ENCODE measurements at places on chromosomes 2 and 18.

DNA sequence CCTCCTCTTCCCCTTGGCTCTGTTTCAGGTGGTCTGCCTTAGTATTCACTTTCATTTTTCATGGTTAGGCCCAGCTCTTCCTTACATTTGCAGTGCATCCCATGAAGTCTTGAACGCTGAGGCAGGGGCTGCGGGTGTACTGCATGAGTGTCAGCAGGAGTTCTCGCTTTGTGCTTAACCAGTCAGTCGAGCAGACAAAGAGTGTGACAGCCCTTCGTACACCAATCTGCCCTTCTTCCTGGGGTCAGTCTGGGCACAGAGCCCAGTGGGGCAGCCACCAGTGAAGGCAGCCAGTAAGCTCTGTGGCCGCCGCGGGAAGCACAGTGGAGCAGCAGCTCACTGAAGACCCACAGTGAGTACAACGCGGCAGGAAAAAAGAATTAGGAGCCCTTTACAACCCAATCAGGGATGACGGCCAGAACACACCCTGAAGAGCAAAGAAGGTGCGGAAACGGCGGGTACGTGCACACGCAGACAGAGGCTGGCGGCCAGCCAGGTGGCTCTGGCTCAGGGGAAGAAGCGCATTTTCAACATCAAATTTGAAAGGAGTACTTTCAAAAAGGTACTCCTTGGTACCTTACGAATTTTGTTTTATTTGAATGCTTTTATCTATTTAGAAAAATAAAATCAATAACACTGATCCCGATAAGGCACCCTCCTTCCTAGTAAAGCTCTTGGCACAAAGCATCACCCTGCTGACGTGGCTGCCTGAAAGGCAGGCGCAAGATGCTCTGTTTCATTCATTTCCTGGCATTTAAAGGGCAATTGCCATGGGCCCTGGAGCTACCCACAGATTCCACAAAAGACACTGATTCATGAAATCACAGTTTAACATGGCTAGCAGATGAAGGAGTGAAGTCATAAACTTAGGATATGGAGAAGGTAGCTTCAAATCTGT, 47.0 kb upstream of the SEMA4C start:
- DNase-seq, result no peak

GRCh38 chr2:231490801-231491200, 26.5 kb upstream of the NCL start:
- no peak for DNase-seq

DNA sequence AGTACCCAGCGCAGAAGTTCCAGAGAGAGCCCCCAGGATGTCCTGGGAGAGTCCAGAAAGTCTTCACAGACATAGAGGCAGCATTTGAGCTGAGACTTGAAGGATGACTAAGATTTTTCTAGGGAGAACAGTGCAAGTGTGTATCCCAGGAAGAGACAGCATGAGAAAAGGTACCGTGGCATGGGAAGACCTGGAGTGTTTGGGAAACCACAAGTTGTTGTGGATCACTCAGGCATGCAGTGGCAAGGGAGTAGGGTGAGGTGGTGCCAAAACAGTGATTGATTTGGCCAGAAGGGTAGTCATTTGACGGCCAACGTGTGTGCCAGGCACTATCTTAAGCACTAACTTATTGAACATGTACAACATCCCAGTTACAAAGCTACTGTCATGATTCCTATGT, 24.5 kb upstream of the KCNK3 start:
- no peak for DNase-seq

DNA sequence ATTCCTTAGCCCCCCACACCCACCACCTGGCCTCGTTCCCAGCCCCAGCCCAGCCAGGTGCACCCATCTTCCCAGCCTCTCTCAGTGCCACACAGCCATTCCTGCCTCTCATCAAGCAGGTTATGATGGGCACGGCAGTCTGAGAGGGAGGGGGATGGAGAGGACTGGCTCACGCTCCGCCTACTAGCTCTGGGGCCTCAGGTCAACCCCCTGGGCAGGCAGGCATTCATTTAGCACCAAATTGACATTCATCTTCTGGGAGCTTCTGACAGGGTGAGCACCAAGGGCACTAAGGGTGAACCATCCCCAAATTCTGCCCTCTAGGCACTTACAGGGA, 66.2 kb upstream of the FOSL2 start:
- no peak for DNase-seq

- DNase-seq, result no peak
Measured at GRCh38 chr18:27728659-27729058, 448.3 kb downstream of the CDH2 start.

DNA sequence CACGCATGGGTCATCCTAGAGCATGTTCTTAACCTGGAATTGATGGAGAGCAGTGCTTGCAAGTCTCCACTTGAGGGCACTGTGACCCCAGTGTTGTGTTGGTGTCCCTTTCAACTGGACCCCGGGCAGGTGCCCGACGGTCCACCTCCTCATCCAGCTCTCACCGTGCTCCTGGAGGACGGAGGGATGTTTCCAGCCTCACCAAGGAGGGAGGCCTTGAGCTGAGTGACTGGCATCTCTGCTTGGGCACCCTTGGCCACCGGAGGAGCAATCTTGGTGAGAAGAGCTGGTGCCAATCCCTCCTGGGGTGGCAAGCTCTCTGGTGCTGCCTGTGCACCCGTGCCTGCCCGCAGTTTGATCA, 45.4 kb upstream of the ASB18 start:
- DNase-seq, result peak; percentile 0

DNA sequence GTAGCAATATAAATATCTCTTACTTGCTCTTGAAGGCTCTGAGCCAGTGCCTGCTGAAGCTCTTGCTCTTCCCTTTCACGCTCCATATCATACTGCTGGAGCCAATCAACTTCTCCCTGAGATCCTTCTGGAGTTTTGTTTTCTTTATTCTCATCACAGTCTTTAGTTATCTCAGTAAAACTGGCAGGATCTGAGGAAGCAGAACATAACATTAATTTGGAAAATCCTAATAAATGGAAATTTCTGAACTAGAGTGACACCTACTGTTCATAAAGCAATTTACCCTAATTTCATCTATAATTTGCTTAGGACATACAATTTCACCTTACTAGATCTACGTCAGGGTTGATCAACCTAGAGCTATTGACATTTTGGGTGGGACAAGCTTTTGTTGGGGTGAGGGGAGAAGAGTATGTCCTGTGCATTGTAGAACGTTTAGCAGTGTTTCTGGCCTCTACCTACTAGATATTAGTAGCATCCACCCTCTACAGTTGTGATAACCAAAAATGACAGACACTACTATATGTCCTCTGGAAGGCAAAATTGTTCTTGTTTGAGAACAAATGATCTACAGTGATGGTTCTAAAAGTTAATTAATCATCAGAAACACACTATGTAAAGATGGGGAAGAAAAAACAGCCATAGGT, 47.2 kb downstream of the VIL1 start:
- no peak for DNase-seq

GRCh38 chr2:59884166-59884565, 669.3 kb downstream of the BCL11A start:
- no peak for DNase-seq

DNA sequence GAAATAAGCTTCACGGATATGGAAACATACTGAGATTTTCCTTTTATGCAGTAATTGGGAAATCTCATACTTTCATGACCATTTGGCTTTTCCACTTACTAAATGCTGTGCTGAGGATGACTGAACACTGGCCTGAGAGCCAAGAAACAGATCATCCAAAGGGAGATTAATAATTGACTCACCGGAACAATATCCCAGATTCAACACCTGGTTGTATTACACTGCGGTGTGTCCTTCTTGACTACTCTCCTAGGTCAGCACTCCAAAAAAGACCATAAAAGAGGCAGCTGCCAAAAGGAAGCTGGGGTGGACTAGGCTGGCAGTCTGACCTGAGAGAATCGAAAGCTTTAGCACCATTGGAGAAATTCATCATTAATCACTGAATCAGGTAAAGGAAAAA, 469.1 kb downstream of the CBLN2 start:
- DNase-seq, result no peak

DNA sequence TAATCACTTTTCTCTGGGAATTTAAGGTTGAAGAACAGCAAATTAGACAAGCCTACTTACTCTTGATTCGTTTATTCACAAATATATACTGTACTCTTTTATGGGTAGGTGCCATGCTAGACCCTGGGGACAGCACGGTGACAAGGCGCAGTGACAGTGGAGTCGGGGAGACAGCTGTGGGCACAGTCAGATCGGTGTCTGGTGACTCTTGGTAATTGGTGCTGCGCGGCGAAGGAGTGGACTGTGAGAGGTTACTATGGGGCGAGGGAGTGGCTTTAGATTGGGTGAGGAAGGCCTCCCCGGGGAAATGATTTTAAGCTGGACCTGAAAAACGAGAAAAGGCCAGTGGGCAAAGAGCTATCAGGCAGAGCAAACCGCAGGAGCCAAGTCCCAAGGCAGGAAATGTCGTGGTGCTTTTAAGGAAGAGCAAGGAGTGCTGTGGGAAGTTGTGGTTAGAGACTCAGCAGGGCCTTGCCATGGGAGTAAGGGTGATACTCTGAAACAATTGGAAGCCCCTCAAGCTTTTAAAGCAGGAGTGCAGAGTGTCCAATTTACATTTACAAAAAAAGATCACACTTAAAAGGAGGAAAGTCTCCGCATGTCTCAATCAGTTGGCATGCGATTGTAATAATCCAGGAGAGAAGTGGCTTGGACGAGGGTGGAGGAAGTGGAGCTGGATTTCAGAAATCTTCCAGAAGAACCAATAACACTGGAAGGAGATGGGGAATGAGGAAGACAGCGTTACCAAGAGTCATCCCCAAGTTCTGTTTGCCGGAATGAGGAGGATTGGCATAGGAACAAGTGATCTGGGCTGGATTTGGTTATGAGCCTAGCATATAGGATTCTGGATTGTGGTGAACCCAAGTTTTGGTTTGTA, 36.1 kb upstream of the TXNDC2 start:
- no peak for DNase-seq

- no peak for DNase-seq
Measured at GRCh38 chr2:197713271-197713670, 8.1 kb downstream of the MARS2 start.

DNA sequence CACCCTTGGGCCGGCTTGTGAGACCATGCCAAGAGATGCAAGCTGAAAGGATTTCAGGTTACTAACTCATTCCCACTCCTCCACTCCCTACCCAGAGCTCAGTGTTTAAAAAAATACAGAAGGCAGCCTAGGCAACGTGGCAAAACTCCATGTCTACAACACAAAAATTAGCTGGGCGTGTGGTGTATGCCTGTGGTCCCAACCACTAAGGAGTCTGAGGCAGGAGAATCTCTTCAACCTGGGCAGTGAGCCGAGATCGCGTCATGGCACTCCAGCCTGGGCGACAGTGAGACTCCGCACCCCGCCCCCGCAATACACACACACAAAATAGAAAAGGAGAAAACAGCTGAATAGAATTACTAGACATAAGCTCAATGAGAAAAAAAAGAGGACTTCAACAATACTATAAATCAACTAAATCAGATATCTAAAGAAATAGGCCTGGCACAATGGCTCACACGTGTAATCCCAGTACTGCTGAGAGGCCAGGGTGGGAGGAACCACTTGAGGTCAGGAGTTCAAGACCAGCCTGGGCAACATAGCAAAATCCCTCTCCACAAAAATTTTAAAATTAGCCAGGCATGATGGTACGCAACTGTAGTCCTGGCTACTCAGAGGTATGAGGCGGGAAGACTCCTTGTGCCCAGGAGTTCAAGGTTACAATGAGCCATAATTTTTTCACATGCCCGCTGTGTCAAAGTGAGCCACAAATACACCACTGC, 10.1 kb downstream of the IWS1 start:
- no peak for DNase-seq

Data from NCI-H1105 (cell line).